T-helper 2 cell treated with Interferon-gamma antibody and Interleukin-4, amounts not matched to agents 5 μg/mL and 100 μg/mL, for 36 hours (primary cell): ENCODE measurements at places on chromosomes 4 and X.
A peak's percentile ranks its signal among the peaks of the same experiment; 100 is the strongest.

DNA sequence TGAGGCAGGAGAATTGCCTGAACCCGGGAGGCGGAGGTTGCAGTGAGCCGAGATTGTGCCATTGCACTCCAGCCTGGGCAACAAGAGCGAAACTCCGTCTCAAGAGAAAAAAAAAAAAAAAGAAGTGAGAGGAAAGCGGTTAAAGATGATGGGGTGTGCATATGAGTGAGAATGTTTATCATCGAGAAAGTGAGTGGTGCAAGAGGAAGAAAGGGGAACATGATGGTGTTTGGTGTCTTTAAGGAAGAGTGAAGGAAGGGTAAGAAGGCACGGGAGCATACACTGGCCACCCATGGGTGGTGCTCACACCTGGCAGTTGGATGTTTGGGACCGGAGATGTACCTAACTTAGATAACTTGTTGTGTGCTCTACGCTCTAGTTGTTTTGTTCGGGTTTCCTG, 62.2 kb downstream of the STOX2 start:
- no peak overlapping the region for H3K27ac ChIP-seq
- no peak overlapping the region for H3K4me3 ChIP-seq
- H3K27me3 ChIP-seq: peaks cover 19% of the 10 kb centered on the region
- no peaks in the 10 kb centered on the region for H3K4me1 ChIP-seq
- no peaks in the 10 kb centered on the region for H3K36me3 ChIP-seq
- no peak for DNase-seq

DNA sequence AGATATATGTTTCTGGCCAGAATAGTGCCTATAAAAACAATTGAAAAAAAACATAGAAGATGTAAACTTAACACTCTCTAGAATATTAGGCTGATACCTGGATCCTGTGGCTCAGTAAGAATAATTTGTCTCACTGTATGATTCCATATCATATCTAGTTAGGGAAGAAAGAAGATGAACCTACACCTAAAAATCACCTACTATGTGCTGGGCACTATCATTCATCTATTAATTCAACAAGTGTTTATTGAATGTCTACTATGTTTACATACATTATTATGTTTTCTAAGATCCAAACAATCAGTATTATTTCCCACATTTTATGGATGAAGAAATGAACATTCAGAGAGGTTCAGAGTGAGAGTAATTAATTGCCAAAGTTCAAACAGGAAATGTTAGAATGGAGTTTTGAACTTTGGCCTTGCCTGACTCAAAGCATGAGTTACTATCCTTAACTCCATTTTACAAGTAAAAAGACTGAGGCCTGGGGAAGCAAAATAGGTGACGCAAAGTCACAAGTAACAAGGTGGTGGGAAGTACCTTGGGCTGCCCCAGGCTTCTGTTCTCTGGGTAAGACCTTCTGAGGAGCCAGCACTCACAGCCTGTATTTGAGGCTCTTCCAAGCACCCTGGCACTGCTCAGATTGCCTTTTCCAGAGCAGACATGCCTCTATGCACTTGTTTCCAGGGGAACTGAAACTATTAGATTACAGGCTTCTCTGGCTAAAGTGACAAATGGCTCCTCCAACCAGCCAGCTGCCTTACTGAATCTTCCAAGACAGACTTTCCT, 111.1 kb upstream of the ACSL4 start:
- H3K27me3 ChIP-seq: no peaks in the 10 kb centered on the region
- H3K4me1 ChIP-seq: peaks cover 18% of the 10 kb centered on the region
- no peak overlapping the region for H3K4me3 ChIP-seq

GRCh38 chr4:185068837-185069236, 50.5 kb downstream of the HELT start:
- DNase-seq: no peak
- peaks cover 19% of the 10 kb centered on the region for H3K27me3 ChIP-seq
- H3K4me1 ChIP-seq: no peaks in the 10 kb centered on the region
- no peak overlapping the region for H3K4me3 ChIP-seq
- no peaks in the 10 kb centered on the region for H3K36me3 ChIP-seq

GRCh38 chr4:3257556-3258482, 8.9 kb downstream of the MSANTD1 start:
- H3K27me3 ChIP-seq: no peaks in the 10 kb centered on the region
- H3K4me3 ChIP-seq: no peak overlapping the region
- H3K36me3 ChIP-seq: no peaks in the 10 kb centered on the region
- no peak overlapping the region for H3K27ac ChIP-seq
- no peaks in the 10 kb centered on the region for H3K4me1 ChIP-seq

DNA sequence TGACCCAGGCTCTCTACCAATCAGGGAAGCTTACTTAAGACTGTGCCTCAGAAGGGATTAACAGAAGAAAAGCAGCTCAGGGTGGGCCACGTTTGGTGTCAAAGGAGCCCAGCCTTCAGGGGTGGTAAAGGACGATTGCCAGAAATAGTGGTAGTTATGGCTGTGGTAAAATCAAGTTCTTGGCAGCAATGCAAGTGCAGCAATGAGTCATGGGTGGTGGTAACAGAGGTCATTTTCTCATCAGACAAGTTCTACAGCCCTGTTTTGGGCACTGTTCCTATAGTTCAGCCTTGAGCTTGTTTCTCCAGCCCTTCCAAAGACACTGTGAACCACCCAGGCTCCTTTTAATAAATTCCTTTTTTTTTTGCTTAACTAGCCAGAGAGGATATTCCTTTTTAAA, 120.3 kb downstream of the EFHC2 start:
- H3K27me3 ChIP-seq: peaks cover 3% of the 10 kb centered on the region
- no peak overlapping the region for H3K4me3 ChIP-seq
- H3K36me3 ChIP-seq: no peaks in the 10 kb centered on the region
- no peaks in the 10 kb centered on the region for H3K4me1 ChIP-seq

DNA sequence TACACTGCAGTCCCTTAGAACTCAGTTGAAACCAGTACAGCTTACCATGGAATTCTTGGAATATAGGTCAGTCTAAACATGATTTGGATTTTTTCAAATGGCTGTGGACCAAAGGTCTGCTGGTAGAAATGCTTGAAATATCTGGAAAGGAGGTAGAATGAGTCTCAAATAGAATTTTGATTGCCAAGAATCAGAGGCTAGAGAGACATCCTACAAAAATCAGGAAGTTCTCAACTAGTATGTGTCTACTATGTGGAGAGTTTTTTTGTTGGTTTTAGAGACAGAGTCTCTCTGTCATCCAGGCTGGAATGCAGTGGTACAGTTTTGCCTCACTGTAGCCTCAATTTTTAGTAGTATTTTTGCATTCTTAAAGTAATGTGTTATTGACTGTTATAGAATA, 53.6 kb downstream of the PAQR3 start:
- H3K4me3 ChIP-seq: no peak overlapping the region
- no peaks in the 10 kb centered on the region for H3K27me3 ChIP-seq
- peaks cover 10% of the 10 kb centered on the region for H3K4me1 ChIP-seq
- H3K27ac ChIP-seq: no peak overlapping the region

DNA sequence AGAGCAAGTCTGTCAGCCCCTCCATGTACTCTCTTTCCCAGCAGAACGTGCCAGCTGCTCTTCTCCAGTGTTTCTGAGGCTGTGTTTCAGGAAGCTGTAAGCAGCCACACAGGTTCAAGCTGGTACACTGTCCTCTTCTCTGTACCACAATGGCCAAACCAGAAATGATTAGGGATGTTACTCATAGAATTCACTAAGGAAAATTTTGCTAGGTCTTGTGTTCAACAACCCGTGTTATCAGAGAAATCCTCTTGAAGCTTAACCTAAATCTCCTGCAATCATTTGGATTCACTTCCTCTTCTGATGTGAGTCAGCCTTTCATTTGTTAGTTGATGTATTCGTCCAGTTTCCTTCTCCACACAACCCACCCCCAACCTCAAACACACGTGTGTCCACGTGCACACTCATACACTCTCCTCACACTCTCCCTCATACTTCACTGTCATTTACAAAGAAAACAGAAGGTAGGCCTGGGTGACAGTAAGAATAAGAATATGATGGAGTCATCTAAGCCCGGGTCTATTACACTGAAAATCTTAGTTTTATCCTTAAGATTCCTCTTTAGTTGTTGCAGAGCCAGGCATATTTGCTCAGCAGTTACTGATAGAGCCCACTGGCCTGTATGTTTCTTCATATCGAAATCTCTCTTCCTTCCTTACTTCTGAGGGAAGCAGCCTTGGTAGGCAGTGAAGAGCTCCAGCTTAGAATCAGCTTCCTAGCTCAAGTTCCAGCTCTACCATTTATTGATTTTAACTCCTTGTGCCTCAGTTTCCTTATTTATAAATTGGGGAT, 63.4 kb downstream of the DCUN1D4 start:
- peak overlapping the region; percentile 13 for H3K27ac ChIP-seq
- H3K4me1 ChIP-seq: peaks cover 9% of the 10 kb centered on the region
- no peak for DNase-seq
- H3K36me3 ChIP-seq: peaks cover 27% of the 10 kb centered on the region
- no peaks in the 10 kb centered on the region for H3K27me3 ChIP-seq

DNA sequence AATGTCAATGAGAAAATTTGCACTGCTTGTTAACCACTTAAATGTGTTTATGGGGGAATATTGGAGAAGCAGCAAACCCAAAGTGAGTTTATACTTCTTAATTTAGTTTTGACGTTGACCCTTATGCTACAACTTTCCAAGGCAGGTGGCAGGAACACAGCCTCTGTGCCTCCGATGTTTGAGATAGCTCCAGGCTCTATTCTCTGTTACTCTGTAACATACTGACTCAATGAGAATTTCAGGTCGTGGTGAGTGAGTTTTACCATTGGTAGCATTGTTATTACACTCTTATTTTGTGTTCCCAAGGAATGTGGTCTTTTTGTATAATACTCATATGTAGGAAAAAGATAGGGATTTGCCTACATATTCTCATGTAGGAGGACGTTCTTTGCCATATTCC, 210.7 kb downstream of the BMPR1B start:
- H3K36me3 ChIP-seq: no peaks in the 10 kb centered on the region
- H3K27me3 ChIP-seq: no peaks in the 10 kb centered on the region
- H3K4me1 ChIP-seq: no peaks in the 10 kb centered on the region
- DNase-seq: no peak

DNA sequence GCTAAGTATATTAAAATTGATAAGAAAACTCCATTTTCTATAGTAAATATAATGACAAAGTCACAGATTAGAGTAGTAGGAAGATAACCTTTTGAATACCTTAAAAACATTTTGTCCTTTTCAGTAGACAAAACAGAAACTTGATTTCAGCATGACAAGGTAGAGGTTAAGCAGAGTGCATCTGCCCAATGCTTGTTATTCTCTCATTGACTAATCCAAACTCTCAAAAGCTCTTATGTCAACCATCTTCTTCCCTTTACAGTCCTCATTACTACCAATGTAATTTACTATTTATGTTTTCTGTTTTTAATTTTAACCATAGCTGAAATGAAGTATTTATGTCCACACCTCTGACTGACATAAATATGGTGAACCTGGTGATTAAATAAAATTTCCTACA, 11.1 kb downstream of the NIPAL1 start:
- no peak for DNase-seq
- H3K36me3 ChIP-seq: no peaks in the 10 kb centered on the region
- H3K27me3 ChIP-seq: peaks cover 31% of the 10 kb centered on the region
- no peak overlapping the region for H3K27ac ChIP-seq
- H3K4me3 ChIP-seq: no peak overlapping the region

DNA sequence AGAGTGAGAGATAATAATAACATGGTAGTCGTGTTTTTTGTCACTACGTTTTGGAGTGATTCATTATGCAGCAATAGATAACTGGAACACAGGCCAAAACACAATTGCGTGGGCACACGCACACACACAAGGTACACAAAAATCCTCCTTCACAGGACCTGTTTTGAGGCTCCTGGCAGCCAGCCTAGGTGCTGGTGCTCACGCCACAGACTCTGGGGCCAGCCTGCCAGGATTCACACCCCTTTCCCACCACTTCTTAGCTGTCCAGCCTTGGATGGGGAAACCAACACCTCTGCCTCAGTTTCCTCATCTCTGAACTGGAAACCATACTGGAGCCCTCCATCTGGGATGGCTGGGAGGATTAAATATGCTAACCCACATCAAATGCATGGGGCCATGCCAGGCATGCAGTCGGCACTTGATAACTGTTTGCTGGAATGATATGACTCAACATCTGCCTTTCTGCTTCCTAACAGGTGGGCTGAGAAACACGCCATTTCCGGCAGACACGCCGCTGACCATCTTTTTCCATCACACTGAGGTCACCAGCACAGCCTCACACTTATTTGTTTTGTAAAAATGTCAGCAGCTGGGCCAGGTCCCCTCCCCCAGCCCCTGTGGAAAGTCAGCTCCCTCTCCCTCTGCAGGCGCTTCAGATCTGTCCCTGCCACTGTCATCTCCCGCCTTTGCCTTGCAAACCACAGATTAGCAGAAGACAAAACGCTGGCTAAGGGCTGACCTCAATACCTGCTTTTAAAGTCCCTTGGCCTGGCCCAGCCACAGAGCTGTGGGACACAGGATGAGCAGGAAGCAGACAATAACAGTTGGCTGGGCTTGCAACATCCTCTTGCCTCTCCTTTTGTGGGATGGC, 237.5 kb downstream of the BCOR start:
- DNase-seq: peak; percentile 88
- H3K36me3 ChIP-seq: no peaks in the 10 kb centered on the region
- peak overlapping the region; percentile 94 for H3K27ac ChIP-seq
- peak overlapping the region; percentile 60 for H3K4me3 ChIP-seq
- no peaks in the 10 kb centered on the region for H3K27me3 ChIP-seq

DNA sequence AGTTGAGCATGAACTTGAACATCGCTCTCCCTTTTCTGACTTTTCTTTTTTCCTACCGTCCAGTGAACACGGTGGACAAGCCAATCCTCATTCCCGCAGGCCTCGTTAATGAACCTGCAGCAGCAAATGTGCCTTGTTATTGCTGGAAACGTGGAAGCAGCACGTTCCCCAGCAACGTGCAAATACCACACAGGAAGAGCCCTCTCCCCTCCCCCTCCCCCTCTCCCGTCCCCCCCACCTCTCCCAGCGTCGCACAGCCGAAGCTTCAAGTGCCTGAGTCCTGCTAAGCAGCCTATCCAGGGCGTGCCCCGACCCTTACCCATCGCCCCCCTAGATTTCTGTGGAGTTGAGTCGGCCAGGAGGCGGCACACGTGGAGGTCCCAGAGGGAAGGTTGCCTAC, 219.9 kb downstream of the BCOR start:
- no peak for DNase-seq
- peaks cover 3% of the 10 kb centered on the region for H3K36me3 ChIP-seq
- H3K4me1 ChIP-seq: peaks cover 13% of the 10 kb centered on the region
- H3K27me3 ChIP-seq: no peaks in the 10 kb centered on the region
- H3K4me3 ChIP-seq: no peak overlapping the region

DNA sequence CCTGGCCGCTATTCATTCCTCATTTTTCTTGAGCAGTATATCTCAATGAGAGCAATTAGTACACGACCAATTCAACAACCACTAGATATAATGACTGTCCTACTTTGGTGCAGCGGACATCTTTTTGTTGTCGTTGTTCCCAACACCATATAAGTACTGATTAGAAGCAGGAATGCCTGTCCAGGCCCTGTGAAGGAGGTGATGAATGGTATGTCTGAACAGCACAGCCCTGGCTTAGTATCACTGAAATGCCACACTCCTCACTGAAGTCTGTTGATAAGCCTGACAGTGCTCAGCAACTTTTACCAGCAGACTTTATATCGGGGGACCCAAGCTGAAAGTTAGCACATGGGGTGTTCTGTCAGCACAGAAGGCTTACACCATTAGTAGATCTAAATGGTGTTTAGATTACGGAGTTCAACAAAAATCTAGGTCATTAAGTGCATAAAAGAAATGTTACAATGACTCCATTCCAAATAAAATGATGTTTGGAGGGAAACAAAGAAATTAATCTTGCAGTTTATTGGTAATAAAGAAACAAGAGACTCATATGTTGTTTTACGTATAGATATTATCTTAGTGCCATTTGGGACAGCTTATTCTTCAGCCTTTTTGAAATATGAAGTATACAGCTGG, 228.3 kb upstream of the TTC29 start:
- no peaks in the 10 kb centered on the region for H3K4me1 ChIP-seq
- H3K36me3 ChIP-seq: no peaks in the 10 kb centered on the region
- H3K4me3 ChIP-seq: no peak overlapping the region
- H3K27ac ChIP-seq: no peak overlapping the region
- DNase-seq: no peak
- H3K27me3 ChIP-seq: no peaks in the 10 kb centered on the region
